ENCODE measurements at places on chromosomes 16 and 17. TPM values are rescaled to one million over a fixed set of nuclear protein-coding genes. Genes with fewer than 3 reads are reported as not detected.
A peak's percentile ranks its signal among the peaks of the same experiment; 100 is the strongest.

Gene XYLT2
- 16.2 TPM for polyA plus RNA-seq

Gene CDH1
- 341 TPM for polyA plus RNA-seq

Gene COG1
- polyA plus RNA-seq: 36.2 TPM

Gene ABCC12
- polyA plus RNA-seq: not detected

Gene PIRT
- polyA plus RNA-seq: 6.5 TPM

Gene CLEC19A
- not detected for polyA plus RNA-seq

- DNase-seq: no peak
These were observed 214.0 kb downstream of the NTN1 start for GRCh38 chr17:9235346-9235745.

DNA sequence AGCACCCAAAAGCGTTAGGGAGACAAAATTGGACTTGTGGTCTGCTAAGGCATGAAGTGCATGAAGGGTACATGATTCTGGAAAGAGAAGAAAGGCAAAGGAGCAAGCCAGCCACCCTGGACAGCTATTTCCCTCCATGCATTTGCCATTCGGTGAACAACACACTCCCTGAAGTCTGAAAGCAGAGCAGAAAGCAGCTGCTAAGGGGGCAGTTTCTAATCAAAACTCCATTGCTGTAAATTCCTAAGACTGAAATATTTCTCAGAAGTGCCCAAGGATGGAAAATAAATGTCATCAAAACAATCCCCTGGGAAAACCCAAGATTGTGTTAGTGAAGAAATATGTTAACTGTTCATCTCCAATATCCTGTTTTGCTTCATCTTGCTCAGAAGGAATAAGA is 44.3 kb downstream of the PMP22 start:
- DNase-seq: no peak

GRCh38 chr17:56909742-56910508 is 3.9 kb downstream of the TRIM25 start:
- DNase-seq: peak; percentile 49

GRCh38 chr16:85157813-85158742 is 45.8 kb upstream of the CIBAR2 start:
- no peak for DNase-seq

DNA sequence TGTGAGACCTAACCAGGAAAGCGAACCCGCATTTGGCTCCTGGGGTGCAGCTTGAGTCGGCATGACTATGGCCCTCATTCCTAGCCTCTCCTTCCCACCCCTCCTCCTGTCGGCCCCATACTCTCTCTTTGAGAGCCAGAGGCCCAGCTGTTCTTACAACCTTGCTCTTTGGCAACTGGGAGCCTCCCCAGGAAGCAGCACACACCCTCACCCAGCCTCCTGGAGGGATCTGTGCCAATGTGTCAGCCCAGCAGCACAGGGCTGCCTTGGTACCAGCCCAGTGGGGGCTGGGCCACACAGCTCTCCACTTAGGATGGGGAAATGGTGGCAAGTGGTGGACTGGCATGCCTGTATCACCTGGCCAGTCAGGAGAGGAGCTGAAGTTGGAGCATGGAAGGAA is 70.3 kb upstream of the LGALS9 start:
- no peak for DNase-seq

GRCh38 chr16:72937360-72937759 is 110.6 kb downstream of the ZFHX3 start:
- no peak for DNase-seq

DNA sequence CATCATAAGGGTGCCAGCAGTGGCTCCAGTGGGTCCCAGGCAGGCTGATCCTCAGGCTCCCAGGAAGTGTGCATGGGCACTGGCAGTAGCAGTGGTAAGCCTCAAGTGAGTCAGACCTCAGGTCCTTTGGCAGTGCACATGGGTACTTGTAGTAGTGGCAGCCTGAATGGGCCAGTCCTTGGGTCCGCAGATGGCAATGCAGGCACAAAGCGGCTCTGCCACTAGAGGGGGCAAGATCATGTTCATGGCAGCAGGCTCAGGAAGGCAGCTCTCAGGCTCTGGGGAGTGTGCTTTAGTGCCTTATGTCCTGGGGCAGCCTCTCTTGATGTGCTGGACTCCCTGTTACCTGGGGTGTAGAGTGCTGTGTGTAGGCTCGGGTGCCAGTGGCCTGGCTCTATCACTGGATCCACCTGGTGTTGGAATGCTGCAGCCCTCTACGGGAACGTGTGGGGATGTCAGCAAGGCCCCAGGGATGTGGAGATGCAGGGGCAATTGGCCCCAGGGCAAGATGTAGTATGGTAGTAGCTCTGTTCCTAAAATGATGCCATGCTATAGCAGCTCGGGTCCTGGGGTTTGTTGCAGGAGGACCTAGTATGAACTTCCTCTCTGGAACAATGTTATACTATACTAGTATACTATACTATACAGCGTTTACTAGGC is 11.0 kb downstream of the ACSM3 start:
- DNase-seq: peak; percentile 42

DNA sequence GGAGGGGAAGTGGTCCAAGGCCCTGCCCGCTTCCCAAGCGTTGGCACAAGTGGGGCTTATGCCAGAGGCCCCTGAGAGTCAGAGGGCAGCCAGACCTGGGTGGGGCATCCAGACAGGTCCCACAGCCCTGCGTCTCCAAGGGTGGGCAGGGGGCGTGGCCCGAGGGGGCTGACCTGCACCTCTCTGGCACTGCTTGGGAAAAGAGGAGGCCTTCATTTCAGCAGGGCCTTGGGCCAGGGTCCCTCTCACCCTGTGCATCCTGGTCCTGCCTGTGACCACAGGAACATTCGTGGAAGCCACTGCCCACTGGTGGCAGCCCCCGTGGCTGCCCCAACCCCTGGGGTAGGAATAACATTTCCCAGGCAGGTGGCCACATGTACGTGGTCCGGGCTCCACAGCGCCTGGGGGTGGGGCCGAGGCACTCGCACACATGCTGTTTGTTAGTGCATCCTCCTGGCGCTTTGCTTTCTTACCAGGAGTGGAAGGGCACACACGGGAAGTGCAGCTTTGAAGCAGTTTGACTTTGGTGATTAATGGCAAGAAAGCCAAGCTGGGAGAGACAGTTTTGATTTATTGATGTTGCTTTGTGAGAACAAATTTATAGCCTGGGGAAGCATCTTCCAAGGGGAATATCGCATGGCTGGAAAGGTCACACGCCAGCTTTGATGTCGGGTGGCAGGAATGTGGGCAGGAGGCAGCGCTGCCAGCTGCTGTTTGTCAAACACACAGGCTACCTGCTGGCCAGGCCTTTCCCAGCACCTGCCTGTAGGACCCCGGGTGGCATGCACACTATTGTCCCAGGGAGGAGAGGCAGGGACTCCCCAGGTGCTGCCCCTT is 4.3 kb downstream of the CENPX start:
- DNase-seq: no peak

GRCh38 chr16:53611179-53611696 is 92.4 kb downstream of the RPGRIP1L start:
- DNase-seq: no peak

DNA sequence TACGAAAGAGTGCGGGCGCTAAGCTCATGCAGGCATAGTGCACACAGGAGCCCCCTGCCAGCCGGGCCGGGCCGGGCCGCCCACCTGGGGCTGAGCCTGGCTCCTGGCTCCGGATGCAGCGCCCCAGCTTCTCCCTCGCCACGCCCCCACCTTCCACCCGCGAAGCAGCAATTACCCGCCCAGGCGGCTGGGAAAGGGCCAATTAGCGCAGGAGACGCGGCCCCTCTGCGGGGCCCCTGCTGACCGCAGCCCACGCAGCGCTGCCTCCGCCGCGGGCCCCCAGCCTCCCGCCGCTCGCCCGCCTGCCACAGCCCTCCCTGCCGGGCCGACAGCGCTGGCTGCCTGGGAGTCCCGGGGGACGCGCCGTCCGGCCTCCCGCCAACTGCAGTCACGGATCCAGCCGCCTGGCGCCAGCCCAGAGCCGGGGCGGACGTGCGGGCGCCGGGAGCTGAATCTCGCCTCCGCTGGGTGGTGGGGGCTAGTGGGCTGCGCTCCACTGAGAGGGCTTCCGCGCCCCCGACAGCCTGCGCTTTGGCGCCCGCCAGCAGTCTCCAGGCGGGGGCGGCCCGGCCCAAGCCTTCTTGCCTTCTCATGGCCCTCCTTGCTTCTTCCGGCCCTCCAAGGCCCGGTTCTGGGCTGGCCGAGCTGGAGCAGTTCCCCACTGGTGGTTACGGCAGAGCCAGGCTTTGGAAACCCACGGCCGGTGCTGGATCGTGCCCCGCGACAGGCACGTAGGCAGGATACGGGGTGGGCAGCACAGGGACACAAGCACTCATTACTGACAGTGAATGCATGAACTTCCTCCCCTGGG is 14.9 kb upstream of the CBFB start:
- peak; percentile 52 for DNase-seq

DNA sequence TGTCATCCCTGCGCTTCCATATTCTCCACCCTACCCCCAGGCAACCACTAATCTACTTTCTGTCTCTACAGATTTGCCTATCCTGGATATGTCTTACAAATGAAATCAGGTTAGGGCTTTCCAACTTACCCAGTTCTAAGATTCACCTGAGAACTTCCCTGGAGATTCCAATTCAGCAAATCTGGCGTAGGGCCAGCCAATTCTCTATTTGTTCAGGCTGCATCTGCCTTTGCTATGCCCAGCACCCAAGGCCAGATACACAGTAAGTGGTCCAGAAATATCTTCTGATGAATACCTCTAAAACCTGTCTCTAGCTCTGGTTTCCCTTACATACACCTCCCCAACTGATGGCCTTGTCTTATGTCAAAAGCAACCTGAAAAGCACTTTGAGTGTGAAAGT is 10.4 kb upstream of the CTCF start:
- DNase-seq: no peak

- DNase-seq: peak; percentile 96
These were observed 76.5 kb downstream of the GPRC5B start for GRCh38 chr16:19808061-19808641.

DNA sequence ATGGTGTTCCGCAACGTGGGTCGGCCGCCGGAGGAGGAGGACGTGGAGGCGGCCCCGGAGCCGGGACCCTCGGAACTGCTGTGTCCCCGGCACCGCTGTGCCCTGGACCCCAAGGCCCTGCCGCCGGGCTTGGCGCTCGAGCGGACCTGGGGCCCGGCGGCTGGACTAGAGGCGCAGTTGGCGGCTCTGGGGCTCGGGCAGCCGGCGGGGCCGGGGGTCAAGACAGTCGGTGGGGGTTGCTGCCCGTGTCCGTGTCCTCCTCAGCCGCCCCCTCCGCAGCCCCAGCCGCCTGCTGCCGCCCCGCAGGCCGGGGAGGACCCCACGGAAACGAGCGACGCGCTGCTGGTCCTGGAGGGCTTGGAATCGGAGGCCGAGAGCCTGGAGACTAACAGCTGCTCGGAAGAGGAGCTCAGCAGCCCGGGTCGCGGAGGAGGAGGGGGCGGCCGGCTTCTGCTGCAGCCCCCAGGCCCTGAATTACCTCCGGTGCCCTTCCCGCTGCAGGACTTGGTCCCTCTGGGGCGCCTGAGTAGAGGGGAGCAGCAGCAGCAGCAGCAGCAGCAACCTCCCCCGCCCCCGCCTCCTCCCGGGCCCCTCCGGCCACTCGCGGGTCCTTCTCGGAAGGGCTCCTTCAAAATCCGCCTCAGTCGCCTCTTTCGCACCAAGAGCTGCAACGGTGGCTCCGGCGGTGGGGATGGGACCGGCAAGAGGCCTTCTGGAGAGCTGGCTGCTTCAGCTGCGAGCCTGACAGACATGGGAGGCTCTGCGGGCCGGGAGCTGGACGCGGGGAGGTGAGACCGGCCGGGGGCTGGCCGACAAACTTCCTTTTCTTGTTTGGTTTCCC is 821 bp downstream of the SOCS7 start:
- no peak for DNase-seq

- no peak for DNase-seq
These were observed 21.7 kb downstream of the CARHSP1 start for GRCh38 chr16:8847145-8847544.

DNA sequence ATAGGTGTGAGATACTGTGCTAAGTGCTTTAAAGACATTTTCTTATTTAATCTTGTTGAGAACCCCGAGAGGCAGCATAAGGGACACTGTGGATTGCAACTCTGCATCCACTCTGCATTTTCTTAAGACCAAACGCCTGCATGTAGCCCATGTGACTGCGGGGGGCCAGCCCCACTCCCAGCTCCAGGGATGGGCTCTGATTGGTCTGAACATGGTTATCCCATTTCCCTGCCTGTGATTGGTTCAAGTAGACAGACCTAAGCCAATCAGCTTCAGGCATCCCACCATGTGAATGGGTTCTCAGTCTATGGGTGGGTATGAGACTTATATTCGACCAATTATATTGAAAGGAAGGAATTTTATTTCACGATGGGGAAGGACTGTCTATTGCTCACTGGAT is 33.2 kb upstream of the USP7 start:
- DNase-seq: no peak

DNA sequence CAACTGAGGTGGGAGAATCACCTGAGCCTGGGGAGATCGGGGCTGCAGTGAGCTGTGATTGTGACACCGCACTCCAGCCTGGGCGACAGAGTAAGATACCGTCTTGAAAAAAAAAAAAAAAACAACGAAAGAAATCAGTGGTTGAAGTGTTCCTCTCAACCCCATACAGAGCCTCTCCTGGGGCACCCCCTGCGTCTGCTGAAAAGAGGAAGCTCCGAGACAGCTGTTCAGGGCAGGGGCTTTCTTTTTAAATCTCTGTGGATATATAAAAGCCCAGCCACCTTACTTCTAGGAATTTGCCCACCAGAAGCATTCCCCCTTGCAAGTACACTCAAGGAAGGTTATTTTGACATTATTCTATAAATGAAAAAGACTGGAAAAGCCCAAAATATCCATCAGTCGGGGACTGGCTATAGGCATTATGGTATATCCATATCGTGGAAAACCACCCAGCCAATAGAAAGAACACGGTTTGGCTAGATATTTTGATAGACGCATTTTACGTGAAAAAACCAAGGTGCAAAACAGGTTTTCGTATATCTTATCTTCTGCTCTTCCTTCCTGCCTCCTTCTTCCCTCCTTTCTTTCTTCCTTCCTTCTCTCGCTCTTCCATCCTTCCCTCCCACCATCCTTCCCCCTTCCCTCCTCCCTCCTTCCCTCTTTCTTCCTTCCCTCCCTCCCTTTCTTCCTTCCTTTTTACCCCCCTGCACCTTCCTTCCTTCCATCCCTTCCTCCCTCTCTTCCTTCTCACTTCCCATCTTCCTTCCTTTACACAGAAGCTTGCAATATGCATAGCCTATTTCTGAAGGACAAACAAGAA is 9.2 kb upstream of the CCL22 start:
- DNase-seq: no peak

DNA sequence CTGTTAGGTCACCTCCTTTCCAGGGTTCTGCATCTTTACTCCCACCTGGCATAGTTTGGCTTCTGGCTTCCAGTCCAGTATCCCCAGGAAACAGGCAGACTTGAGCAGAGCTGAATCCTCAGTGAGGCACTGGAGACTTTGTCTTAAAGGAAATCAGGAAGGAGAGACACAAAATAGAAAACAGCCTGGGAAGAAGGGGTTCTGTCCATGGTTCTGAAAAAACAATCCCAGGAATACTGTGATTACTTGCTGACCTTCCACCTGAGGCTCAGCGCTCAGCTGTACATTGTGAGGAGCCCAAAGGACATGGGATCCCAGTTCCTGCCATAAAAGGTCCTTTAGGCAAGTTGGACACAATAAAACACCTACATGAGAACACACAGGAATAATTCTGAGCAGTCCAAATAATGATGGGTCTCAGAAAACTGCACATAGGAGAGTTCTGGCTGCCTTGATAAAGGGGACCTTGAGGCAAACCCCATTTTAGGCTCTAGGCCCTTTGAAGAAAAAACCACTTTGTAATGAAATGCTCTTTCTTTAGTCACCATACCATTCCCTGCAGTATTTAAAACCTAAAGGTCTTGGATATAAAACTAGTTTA is 81.4 kb upstream of the CRHR1 start:
- DNase-seq: no peak
